T-cell (primary cell): ENCODE measurements at places on chromosomes 1 and 21. TPM values are rescaled to one million over a fixed set of nuclear protein-coding genes. Genes with fewer than 3 reads are reported as not detected.
A peak's percentile ranks its signal among the peaks of the same experiment; 100 is the strongest.

DNA sequence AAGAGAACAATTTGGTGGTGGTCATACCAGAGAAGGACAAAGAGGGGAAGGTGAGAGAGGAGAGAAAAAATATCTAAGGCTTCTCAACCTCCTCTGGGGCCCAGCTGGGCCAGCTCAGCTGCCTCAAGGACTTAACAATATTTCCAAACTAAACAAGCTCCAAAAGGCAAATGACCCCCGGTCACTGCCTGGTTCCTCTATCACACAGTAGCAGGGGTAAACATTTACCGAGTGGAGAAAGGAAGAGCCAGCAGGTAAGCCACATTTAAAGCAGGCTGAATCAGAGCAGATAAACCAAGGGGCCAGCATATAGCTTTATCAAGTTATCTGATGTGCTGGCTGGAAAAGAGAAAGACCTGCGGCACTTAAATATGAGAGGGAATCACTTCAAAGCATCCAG, 102.1 kb downstream of the KCND3 start:
- H3K4me3 ChIP-seq, result no peak overlapping the region
- H3K27ac ChIP-seq, result no peak overlapping the region
- H3K27me3 ChIP-seq, result peaks cover 10% of the 10 kb centered on the region
- no peak for DNase-seq
- no peaks in the 10 kb centered on the region for H3K36me3 ChIP-seq

DNA sequence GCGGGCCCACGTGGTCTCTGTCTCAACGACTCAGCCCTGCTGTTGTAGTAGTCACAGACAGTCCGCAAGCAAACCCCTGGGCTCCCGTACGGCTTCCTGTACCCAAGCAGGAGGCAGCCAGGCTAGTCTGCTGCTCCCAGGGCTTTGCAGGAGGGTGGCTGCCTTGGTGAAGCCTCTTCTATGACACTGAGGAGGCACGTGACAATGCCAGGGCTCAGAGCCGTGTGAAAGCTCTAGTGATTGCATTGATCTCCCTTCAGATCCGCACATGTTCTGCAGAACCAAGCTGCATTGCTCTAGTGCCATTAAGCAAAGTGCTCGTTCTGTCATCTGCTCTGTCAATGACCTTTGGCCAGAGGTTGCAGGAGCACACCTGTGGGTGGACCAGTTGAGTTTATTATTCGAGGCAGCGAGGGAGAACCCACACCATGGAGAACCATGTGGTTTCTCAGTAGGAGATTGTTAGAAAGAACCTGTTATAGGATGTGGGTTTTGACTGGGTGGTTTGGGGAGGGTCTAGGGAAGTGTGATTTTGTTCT, 18.0 kb downstream of the UMODL1 start:
- peak; percentile 40 for DNase-seq
- H3K36me3 ChIP-seq, result no peaks in the 10 kb centered on the region
- H3K27ac ChIP-seq, result no peak overlapping the region

DNA sequence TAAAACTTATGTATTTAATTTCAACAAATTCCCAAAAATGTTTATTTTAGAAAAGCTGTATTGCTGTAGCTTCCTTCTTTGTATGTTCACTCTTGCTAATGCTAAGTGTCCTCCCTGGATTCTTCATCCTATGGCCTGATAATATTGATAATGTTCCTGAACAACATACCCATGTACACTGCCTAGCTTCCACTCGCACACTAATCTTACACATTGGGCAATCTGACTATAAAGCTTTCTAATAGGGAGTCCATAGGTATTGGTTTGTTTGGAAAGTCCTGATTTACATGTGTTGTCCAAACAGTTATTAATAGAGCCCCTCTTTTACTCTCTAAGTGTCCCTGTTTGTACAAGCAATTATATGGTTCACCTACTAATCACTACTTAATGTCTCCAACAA, 783 bp downstream of the F13B start:
- no peaks in the 10 kb centered on the region for H3K36me3 ChIP-seq
- no peak overlapping the region for H3K27ac ChIP-seq
- H3K4me1 ChIP-seq, result no peaks in the 10 kb centered on the region
- H3K27me3 ChIP-seq, result no peaks in the 10 kb centered on the region
- H3K4me3 ChIP-seq, result no peak overlapping the region

GRCh38 chr1:103569493-103569892, 1.9 kb upstream of the AMY2B start:
- H3K27ac ChIP-seq, result no peak overlapping the region
- peaks cover 4% of the 10 kb centered on the region for H3K36me3 ChIP-seq
- no peak overlapping the region for H3K4me3 ChIP-seq
- no peaks in the 10 kb centered on the region for H3K27me3 ChIP-seq
- no peaks in the 10 kb centered on the region for H3K4me1 ChIP-seq

DNA sequence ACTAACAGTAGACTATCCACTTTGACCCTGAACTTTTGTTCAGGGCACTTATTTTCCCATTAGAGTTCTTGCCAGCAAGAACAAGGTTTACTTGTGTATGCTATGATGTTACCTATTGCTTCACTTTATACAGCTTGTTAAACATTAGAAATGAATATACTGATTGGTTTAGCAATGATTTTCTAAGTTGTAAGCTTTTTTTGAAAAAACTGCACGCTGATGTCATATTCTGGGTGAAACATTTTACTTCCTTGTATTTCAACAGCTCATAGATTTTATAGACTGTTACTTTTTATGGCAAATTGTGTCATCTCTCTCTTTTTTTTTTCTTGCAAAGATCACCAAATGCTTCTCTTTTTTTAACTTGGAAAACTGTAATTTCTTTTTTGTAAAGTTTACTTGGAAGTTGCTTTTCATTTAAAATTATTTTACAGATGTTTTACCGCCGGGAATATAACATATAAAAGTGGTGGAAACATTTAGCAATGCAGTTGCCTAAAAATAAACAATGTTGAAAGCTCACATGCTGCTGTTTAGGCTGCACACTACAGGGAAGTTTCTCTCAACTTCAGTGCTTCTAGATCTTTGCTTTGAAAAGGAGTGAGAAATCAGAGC, 215.3 kb upstream of the NFIA start:
- H3K27me3 ChIP-seq, result peaks cover 3% of the 10 kb centered on the region
- no peak overlapping the region for H3K27ac ChIP-seq

GRCh38 chr1:214720561-214720960, 117.6 kb downstream of the CENPF start:
- H3K4me3 ChIP-seq, result no peak overlapping the region
- peaks cover 2% of the 10 kb centered on the region for H3K4me1 ChIP-seq
- DNase-seq, result no peak
- H3K27ac ChIP-seq, result no peak overlapping the region
- H3K36me3 ChIP-seq, result no peaks in the 10 kb centered on the region

GRCh38 chr1:1929639-1930545, 10.8 kb upstream of the TMEM52 start:
- no peaks in the 10 kb centered on the region for H3K36me3 ChIP-seq
- no peak overlapping the region for H3K27ac ChIP-seq
- peaks cover 3% of the 10 kb centered on the region for H3K27me3 ChIP-seq
- H3K4me3 ChIP-seq, result no peak overlapping the region
- DNase-seq, result no peak

DNA sequence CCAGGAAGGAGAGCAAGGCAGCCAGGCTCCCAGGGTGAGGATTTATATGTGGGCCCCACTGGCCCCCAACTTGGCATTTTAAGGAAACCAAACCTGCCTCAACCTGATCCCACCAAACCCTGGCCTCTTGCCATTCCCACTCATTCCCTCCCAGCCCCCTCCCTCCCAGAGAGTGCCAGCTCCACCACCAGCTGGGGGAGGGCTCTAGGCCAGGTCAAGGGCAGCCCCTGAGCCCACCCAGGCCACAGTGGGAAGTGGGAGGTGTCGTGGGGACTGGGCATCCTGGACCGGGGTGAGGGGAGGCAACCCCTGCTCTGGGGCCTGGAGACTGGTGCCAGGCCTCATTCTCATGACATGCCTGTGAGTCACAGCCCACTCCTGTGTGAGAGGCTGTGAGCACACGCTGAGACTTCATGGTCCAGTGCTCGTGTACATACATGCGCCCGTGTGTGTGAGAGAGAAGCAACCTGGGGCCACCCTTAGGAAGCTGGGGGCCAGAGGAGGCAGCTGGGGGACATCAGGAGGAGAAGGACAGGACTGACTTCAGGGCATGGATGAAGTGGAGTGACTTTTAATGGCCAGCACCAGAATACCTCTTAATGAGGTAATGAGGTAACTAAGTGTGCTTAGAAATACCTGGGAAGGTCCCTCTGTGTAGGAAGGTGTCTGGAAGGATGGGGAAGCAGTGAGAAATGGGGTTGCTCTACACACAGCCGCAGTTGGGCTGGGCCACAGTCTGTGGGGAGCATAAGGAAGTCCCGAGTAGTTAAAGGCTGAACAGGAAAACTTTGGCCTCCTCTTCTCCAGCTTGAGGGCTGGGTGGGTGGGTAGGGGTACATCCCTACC, at the start of gene S100A2:
Gene S100A2 (minus strand): TSS at position 316 of the 846 bp plus-strand sequence. CDS start 1,967 bp downstream, outside the sequence.
- H3K4me1 ChIP-seq, result peaks cover 37% of the 10 kb centered on the region
- H3K27ac ChIP-seq, result peak within 1 kb of the TSS; percentile 74
- no peaks in the 10 kb centered on the region for H3K36me3 ChIP-seq
- no peaks in the 10 kb centered on the region for H3K27me3 ChIP-seq

DNA sequence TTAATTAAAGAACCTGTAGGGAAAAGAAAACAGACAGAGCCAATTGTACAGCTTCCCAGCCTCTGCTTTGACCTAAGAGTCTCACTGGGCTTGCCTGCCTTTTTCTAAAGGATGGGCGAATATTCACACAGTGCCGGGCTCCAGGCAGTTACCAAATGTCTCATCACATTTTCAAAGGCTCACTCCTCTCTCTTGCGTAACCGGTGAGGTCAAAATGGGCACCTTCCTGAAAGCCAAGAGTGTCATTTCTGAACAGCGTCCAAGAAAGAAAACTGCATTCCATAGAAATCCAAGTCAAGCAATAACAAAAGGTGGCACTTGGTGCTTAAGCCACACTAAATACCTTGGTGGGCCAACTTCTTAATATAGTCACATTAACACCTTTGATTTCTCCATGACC, 710 bp upstream of the PALMD start:
- DNase-seq, result no peak
- H3K4me3 ChIP-seq, result no peak overlapping the region
- no peaks in the 10 kb centered on the region for H3K36me3 ChIP-seq
- no peaks in the 10 kb centered on the region for H3K4me1 ChIP-seq

CNKSR1 gene
- total RNA-seq, result 6.1 TPM

LGR6 gene
- total RNA-seq, result 1.8 TPM
